Stimulated activated effector memory CD8-positive, alpha-beta T cell treated with anti-CD3 and anti-CD28 coated beads, Interleukin-12 subunit alpha, Interleukin-12 subunit beta, amount 100 ng/mL, for 72 hours (primary cell): ENCODE measurements at places on chromosomes 6 and 20.

DNA sequence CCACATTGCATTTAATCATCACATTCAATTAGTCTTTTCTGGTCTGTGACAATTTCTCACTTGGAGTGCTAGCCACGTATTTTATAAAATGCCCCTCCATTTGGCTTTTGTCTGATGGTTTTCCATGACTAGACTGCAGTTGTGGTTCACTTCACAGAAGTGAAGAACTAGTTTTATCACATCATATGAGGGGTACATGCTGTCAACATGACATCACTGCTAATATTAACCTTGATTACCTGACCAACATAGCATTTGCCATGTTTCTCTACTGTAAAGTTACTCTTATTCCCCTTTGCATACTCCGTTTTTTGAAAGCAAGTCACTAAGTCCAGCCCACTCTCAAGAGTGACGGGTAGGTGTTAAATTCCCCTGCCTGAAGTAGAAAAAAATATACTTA lies 48.0 kb upstream of the COL10A1 start:
- DNase-seq, result no peak

- DNase-seq, result no peak
Measured at GRCh38 chr6:100617633-100618350, 153.1 kb upstream of the SIM1 start.

GRCh38 chr6:36464233-36464632 lies 21.4 kb downstream of the KCTD20 start:
- DNase-seq, result no peak

- no peak for DNase-seq
Measured at GRCh38 chr6:102398788-102399390, 1005.4 kb downstream of the GRIK2 start.

DNA sequence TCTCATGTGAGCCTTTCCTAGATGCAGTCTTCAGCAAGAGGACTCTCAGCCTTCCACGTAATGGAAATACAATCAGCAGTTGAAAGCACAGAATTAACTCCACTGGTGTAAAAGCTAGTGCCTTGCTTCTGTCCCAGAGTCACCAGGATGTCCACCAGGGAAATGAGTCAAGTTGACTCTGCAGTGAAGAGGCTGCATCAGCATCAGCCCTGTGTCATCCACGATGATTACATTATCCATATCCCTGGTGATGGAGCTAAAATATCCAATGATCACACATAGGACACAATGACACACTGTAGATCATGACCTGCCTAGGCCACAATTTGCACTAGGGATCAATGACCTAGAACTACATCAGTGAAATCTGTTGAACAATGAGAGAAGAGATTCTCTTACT lies 262.4 kb downstream of the ERMARD start:
- DNase-seq, result no peak

DNA sequence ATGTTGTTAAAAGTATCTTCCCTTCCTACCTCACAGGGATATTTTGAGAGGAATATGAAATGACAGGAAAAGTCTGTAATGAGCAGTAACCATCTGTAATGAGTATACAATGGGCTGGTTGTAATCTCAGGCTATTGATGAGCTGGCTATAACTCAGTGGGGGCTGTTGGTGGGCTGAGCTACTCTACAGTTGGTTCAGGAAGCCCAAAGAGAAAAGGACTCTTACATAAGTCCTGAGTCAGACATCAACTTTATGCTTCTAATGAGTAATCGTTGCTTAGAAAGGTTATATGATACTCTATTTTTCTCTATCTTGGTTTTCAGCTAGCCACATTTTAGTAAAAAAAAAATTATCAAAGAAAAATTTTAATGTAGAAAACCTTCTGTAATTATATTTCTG lies 26.4 kb downstream of the ZNF391 start:
- no peak for DNase-seq

GRCh38 chr6:32970413-32971241 lies 2.2 kb downstream of the BRD2 start:
- peak; percentile 69 for DNase-seq

DNA sequence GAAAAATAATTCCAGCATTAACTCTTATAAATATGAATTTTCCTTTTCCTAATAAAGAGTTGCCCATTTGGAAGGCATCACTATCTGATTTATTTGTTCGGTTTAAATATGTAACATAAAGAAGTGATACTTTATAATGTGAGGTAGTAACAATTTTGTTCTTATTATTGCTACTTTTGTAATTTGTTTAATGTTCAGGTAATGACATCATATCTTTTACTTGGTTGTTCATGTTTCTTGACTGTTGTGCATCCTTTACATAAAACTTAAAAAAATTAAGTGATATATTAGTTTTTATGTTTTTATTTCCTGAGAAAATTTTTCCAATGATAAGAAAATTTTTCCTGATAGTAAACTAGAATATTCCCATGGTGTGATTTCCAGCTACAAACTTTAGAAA lies 124.6 kb downstream of the AFG1L start:
- DNase-seq, result no peak

DNA sequence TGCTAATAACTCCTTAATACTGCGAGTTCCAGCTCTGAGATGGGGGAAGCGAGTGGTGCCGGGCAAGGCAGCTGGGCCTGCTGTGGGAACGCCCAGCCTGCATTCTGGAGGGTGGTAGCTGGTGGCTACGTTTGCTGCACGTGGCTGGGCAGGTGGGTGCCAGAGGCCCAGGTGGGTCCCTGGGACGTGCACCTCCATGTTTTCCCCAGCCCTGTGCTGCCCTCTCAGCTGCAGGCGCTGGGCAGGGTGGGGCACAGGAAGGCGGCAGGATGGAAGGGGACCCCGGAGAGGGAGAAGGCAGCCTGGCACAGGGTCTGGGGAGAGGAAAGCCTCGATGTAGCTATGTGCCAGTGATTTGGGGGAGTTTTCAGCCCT lies 388.8 kb downstream of the CDH4 start:
- DNase-seq, result no peak

GRCh38 chr6:161088676-161089328 lies 97.2 kb downstream of the MAP3K4 start:
- no peak for DNase-seq

DNA sequence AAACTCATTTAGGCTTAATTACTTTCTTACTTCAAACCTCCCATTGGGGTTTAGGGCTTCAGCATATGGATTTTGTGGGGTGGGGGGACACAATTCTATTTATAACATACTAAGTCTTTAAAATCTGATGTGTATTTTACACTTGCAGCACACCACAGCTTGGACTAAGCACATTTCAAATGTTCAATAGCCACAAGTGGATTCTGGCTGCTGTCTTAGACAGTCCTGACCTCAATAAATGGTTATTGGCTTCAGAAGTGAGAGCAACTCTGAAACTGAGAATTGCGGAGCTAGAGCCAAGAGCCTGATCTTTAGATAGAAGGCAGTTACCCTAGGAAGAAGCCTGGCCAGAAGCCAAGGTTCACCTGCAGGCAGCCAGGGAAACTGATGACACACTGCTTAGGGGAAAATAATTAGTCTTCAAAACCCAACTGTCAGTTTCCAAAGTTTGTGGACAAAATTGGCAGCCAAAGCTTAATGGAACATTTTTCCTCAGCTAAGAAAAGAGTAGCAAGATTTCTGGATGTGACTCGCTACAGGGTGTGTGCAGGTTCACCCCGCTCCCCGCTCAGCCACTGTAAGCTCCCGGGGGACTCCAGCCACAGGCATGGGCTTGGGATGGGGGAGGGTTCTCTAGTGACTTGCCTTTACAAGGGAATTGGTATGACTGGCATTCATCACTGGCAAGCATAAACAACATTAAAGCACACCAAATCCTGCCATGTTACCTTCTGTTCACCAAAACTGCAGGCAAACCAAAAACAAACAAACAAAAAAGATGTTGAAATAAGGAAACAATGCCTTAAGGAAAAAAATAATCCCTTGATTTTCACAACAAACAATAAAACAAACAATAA lies 219.8 kb downstream of the TFAP2A start:
- DNase-seq, result no peak

DNA sequence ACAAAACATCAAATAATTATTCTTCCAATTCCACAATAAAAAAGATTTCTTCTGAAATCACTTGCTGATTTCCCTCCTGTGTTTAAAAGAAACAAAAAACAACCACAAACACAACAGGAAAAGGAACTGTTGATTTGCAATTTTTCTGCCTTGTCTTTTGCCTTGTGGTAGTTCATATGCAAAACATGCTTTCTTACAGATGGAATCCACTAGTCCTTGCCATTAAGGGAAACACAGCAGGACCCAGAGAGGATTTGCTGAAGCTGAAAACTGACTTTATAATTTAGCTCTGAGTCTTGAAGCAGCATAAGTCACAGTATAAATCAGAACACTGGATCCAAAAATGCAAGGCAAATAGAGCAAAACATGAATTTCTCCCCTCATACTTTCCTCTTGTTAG lies 328.8 kb downstream of the PHF3 start:
- no peak for DNase-seq

DNA sequence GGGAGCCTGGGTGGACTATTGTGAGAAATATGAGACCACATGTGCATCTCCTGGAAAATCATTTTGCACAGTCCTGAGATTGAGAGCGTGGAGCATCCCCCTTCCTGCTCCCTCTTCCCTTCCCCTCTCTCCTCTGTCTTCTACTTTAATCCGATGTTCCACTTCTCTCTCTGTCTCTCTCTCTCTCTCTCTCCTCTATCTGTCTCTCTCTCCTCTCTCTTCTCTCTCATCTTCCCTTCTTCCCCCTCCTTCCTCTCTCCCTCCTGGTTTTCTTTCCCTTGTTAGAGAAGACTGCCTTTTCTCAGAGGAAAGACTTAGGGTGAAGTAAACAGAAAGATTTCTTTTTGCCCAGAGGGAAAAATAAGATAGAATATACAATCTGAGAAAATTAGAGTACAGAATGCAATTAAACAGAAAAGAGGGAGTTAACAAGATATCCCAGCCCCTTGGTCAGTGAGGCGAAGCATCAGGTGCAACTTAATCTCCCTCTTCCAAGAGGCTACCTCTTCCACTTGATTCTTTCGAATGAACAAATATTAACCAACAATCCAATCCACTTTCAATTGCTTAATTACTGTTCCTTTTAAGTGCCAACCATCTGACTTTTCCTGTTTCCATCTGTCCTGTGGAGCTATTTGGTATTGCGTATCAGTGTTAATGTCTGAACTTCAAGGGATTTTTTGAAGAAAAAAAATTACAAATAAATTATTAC lies 14.6 kb downstream of the KHDC1 start:
- no peak for DNase-seq

DNA sequence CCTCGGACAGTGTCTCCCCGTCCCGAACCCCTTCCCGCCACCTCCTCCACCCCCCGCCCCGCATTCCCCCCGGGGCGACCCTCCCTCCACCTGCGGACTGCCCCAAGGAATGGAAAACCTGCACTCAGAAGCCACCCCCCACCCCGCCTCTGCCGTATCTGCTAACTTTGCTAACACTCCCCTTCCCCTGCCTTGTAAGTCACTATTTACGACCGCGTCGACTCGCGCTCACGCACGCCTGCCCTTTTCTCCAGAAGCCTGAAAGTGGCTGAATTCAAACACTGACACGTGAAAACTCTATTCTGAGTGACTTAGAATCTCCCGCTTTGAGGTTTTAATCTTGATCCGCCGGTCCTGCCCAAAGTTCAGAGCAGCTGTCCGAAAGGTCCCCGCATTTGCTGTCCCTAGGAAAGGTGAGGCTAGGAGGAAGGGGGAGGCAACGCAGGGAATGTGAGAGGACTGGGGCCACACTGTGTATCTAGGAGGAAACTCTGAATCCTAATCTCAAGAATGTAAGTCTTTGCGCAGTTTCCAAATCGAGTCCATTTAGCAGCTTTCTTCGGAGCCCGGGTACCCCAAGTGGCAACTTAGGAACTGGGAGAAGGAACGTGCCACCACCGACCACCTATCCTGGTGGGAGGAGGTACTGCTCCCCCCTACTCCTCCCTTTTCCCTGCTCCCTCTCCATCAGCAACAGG lies 9.3 kb upstream of the POU3F2 start:
- DNase-seq, result no peak

- peak; percentile 37 for DNase-seq
Measured at GRCh38 chr20:35329435-35330139, 37.4 kb upstream of the FAM83C start.

GRCh38 chr6:170456334-170456733 lies 96.8 kb downstream of the PSMB1 start:
- DNase-seq, result no peak

DNA sequence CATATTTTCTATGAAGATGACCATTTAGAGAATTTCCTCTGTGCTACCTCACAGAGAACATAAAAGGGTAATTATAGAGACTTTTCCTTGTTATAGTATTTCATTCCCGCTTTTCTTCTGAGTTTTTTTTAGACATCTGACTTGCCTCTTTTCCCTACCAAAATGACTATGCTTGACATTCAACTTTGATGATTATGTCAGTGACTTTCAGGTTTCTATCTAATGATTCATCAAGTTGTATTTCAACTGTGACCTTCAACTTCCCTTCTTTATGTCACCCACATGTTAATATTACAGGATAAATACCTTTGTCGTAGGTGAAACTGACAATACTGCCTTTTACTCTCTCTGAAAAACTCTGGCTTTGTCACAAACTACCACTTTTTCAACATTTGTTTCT lies 95.3 kb downstream of the MLIP start:
- no peak for DNase-seq

- no peak for DNase-seq
Measured at GRCh38 chr6:70298068-70298467, 4.8 kb downstream of the COL9A1 start.
